ENCODE measurements at places on chromosomes 5 and 9.

DNA sequence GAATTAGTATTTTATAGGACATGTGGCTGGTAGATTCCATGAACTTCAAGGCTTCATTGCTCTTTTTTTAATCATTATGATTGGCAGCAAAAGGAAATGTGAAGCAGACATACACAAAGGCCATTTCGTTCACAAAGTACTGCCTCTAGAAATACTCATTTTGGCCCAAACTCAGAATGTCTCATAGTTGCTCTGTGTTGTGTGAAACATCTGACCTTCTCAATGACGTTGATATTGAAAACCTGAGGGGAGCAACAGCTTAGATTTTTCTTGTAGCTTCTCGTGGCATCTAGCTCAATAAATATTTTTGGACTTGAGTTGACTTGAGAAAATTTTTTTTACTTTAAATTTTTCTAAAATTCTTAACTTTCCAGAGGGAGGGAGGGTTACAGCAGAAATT, 12.4 kb downstream of the KCNV2 start:
- no peak for DNase-seq

DNA sequence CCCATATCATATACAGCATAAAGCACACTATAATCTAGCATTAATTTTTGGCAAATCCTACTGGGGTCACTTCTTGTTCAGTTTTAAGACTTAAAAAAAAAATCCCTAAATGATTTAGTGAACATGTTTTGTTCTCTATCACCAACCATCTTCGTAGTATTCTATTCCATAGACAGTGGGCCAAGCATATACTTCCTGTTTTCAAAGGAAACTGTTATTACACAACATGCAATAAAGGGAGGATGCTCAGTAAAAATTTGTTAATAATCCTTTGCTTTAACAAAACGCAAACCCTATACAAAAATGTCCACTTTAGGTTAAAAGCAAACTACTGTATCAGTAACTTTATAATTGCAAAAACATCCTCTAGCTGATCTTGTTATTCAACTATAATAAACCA, 13.0 kb downstream of the CCNH start:
- no peak for DNase-seq

- no peak for DNase-seq
Measured at GRCh38 chr5:38426490-38426889, 130.0 kb downstream of the LIFR start.

DNA sequence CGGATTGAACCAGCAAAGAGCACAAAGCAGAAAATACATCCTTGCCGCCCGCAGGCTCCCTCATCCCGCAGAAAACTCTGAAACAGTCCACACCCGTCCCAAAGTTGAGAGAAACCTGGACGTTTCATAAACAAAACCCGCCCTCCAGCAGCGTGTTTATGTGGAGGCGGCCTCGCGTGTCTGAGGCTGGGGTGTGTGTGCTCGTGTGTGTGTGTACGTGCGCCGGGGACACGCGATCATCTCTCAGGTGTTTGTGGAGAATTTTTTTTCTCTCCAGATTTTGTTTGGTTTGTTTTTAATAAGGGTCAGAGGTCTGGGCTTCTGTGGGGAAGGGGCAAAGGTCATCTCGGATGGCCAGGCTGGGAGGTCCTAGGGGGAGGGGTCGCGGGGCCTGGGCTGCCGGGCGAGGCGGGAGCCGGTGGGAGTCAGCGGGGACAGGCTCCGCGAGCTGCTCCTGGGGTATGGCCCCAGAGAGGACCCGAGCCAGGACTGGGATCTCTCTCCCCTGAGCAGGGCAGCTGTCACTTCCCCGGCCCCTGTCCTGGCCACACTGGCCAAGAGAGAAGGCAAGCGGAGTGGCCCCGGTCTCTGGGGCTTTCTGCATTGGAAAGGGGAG, 206.4 kb downstream of the C9orf50 start:
- peak; percentile 24 for DNase-seq

DNA sequence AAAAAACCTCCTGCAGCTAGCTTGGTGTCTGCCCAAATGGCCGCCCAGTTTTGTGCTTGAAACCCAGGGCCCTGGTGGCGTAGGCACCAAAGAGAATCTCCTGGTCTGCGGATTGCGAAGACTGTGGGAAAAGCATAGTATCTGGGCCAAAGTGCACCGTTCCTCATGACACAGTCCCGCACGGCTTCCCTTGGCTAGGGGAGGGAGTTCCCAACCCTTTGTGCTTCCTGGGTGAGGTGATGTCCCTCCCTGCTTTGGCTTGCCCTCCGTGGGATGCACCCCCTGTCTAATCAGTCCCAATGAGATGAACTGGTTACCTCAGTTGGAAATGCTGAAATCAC, 83.0 kb upstream of the JAK2 start:
- DNase-seq = no peak

GRCh38 chr9:101527066-101527465, 6.6 kb upstream of the RNF20 start:
- no peak for DNase-seq

GRCh38 chr5:141094481-141095262, at the start of gene PCDHB2:
TSS of gene PCDHB2 (plus strand) at chr5:141094615. CDS start at chr5:141094791, 176 bp downstream.
- DNase-seq = no peak

GRCh38 chr9:13427587-13427986, 148.1 kb upstream of the MPDZ start:
- no peak for DNase-seq

DNA sequence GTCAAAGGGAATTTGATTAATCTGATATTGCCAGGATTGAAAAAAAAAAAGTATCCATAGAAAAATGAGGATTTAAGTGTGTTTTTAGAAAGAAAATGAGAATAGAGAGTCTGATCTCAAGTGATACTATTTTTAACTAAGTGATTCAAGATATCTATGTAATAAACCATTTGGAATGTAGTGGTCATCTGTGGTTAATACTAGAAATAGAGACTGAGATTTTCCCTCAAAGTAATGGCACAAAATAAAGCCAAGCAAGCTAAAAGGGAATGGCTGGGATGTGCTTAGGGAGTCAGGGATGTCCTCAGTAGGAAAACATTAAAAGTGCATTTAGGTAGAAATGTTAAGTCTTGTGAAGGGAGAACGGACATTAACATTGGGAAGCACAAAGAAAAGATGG, 90.6 kb downstream of the FBXO4 start:
- DNase-seq = no peak

- DNase-seq = no peak
Measured at GRCh38 chr9:68914751-68915150, 99.2 kb downstream of the PRKACG start.

DNA sequence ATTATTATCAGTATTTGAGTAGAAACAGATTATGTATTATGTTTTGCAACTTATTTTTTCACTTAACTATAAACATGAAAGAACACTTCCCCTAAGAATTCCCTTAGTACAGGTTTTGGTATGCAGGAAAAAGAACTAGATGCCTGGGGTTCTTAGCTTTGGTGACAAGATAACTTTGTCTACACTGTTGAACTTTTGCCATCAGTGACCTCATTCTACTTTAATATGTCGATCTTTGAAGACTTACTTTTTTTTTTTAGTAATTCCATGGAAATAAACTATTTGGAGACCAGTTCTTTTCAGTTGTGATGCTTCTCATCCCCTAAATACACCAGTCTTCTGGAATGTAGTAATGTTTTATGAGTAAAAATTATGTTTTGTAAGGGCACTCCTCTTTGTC, 34.3 kb downstream of the ZNF462 start:
- no peak for DNase-seq

DNA sequence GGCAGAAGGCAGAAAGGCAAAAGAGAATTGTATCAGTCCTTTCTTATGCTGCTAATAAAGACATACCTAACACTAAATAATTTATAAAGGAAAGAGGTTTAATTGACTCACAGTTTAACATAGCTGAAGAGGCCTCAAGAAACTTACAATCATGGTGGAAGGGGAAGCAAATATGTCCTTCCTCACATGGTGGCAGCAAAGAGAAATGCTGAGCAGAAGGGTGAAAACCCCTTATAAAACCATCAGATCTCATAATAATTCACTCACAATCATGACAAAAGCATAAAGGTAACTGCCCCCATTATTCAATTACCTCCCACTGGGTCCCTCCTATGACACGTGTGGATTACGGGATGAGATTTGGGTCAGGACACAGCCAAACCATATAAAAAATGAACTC, 312.5 kb upstream of the PTGER4 start:
- DNase-seq = no peak

GRCh38 chr5:109852371-109853155, 162.8 kb downstream of the MAN2A1 start:
- no peak for DNase-seq

DNA sequence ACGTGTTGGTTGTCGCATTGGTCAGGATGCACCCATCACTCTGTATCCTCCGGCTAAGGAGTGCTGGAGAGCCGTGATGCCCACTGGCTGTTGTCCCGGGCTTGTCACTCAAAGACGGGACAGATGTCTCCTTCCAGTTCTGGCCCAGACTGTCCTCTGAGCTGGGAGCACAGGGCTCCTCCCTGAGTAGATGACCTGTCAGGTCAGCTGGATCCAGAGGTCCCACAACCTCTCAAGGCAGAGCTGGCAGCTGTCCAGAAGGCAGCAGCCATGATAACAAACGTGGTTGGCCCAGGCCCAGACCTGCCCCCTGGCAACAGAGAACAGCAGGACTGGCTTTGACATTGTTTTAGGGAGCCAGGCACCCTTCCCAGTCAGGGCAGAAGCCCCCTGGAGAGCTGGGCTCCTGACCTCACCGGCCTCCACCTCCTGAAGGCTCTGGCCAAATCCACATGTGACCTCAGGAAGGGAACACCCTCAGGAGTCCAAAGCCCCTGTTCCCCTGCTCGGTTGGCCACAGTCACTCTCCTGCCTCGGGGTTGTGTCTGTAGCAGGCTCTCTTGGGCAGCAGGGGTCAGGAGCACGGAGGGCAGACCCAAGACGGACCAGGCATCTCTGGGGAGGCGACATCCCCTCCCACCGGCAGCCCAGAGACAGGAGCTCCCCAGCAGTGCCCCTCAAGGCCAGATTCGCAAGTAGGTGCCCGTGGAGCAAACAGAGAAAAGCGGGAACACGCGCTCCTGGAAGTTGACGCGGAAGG, 10.3 kb downstream of the TRIM7 start:
- no peak for DNase-seq

GRCh38 chr5:133569347-133569746, 43.0 kb downstream of the FSTL4 start:
- no peak for DNase-seq

GRCh38 chr9:135403733-135404450, 75.7 kb upstream of the PPP1R26 start:
- no peak for DNase-seq

GRCh38 chr9:5231212-5231611, at the start of gene INSL4:
TSS of gene INSL4 (plus strand) at chr9:5231419. CDS start at chr9:5231524, 105 bp downstream.
- DNase-seq = no peak

- no peak for DNase-seq
Measured at GRCh38 chr9:111983484-111983908, 86.9 kb downstream of the UGCG start.

- DNase-seq = no peak
Measured at GRCh38 chr5:78050888-78051287, 243.6 kb downstream of the AP3B1 start.

DNA sequence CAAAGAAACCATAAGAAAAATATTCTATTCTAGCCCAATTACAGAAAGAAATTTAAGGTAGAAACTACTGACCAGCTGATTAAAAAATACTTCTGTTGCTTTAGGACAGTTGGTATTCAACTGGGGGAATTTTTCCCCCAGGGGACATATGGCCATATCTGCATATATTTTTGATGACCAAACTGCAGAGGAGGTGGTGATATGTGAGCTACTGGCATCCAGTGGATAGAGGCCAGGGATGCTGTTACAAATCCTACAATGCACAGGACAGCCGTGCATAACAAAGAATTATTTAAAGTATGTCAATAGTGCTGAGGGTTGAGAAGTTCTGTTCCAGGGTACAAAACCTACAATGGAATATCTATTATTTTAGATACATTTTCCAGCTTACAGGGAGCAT, 24.0 kb downstream of the ZFR start:
- no peak for DNase-seq

GRCh38 chr5:178162481-178162880, 8.8 kb upstream of the NHP2 start:
- no peak for DNase-seq

DNA sequence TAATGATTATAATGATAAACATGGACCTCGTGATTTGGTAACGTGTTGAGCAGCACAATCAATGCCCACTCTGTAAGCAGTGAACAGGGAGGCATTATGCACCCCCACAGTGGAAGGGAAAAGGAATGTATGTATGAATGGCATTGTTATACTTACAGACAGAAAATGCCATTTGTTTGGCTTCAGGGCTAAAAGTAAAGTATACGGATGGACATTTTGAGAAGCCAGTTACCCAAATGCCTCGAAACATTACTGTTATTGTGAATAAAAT, 260.2 kb upstream of the PPP1R2B start:
- no peak for DNase-seq

GRCh38 chr5:76689321-76690036, 26.4 kb upstream of the F2R start:
- no peak for DNase-seq

- DNase-seq = no peak
Measured at GRCh38 chr9:16884952-16885513, 14.6 kb upstream of the BNC2 start.

- DNase-seq = no peak
Measured at GRCh38 chr5:112886975-112887374, 25.9 kb downstream of the SRP19 start.

Measured in effector memory CD4-positive, alpha-beta T cell (primary cell).